NCI-H146 (cell line): ENCODE measurements at places on chromosomes 16 and 17.
A peak's percentile ranks its signal among the peaks of the same experiment; 100 is the strongest.

GRCh38 chr17:14011740-14012405 is 57.4 kb upstream of the COX10 start:
- no peak for DNase-seq

DNA sequence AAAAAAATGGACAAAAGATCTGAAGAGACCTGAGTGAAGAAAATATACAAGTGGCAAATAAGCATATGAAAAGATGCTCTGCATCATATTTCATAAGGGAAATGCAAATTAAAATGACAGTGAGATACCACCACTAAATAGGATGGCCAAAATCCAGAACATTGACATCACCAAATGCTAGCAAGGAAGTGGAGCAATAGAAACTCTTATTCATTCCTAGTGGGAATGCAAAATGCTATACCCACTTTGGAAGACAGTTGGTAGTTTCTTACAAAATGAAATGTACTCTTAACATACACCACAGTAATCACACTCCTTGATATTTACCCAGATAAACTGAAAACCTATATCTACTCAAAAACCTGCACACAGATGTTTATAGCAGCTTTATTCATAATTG is 33.6 kb downstream of the DHRS7B start:
- DNase-seq = no peak

DNA sequence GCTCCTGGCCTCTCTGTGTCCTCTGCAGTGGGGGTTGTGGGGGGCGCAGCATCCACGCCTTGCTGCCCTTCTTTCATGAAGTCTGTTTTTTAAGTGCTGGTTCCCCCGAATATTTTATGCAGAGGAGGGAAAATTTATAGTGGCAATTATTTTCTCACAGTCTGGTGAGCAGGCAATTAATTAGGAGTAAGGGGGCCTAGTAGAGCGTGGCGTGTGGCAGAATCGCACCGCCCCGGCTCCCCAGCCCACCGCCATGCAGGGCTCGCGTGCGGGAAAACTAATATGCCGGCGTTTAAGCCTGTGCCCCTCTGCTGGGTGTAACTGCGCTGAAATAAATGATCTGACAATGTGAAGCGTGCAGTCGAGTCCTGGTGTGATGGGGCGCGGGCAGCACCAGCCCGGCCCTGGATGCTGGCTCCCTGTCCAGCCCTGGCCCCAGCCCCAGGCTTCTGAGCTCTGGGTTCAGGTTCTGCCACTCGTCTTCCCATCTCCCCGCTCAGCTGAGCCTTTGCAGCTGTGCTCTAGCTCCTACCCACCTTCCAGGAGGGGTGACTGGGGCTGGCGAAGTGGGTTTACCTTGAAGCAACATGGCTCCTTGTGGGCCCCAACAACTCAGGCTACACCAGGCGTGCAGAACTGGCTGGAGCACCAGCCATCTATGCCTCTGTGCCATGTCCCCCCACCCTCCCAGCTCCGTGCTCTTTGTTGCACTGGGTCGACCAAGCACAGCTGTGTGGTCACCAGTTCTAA is 13.8 kb downstream of the ENGASE start:
- DNase-seq = no peak

- DNase-seq = peak; percentile 58
These were observed 674 bp downstream of the ZNF688 start for GRCh38 chr16:30570636-30571444.

DNA sequence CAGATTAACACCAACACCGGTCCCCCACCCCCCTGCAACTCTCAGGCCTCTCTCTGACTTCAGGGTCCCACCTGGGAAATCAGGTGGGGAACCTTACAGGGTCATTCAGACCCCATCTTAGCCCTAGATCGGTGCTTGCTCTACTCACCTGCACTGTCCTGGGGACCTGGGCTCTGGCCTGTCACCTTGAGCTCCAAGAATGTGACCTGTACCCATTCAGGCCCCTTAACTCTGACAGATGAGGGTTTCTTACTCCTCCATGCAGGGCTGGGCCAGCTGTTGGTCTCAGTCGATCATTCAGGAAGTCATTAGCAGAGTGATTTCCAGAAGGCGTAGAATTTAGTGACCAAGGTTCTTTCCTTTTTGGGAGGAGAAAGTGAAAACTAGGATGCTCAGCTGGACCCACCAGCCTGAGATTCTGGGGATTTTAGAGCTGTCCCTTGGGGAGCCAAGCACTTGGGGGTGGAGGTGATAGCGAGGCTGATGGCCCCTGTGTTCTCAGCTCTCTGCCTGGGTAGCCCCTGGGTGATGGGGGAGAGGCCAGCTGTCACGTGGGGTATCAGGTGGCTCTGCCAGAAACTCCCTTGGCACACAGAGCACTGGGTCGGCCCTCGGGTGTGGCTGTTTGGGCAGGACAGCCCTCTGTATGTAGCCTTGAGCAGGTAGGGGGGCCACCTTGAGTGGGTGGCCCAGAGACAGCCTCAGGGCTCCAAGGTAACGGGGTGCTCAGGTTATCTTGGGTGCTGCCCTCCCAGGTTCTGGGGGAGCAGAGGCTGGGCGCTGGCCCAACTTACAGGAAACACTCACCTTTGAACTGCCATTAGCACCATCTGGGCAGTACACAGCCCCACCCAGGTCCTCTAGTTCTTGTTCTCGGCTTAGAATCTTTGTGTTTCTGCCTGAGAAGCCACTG is 724 bp downstream of the MVP start:
- DNase-seq = no peak

- DNase-seq = no peak
These were observed 192.8 kb downstream of the XYLT1 start for GRCh38 chr16:17277981-17278381.
